ENCODE measurements at places on chromosomes 2 and 18.

- DNase-seq, result no peak
These were observed 317.3 kb upstream of the MGAT5 start for GRCh38 chr2:133936601-133937000.

DNA sequence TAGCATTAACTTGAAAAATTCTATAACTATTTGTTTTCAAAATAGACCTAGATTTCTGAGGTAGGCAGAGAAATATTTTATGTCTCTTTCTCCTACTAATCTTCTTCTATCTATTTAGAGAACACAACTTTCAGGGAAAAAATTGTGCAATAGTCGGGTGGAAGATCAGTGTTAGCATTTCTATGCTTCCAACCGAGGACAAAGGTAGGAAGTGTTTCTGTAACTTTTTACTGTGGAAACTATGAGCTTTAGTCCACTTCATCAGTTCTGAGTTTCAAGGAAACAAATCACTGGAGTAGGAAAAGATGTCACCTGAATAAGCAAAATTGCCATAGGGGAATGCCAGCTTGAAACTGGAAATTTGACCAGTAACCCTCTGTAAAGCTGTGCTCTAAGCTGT lies 207.7 kb upstream of the CTAGE1 start:
- no peak for DNase-seq

DNA sequence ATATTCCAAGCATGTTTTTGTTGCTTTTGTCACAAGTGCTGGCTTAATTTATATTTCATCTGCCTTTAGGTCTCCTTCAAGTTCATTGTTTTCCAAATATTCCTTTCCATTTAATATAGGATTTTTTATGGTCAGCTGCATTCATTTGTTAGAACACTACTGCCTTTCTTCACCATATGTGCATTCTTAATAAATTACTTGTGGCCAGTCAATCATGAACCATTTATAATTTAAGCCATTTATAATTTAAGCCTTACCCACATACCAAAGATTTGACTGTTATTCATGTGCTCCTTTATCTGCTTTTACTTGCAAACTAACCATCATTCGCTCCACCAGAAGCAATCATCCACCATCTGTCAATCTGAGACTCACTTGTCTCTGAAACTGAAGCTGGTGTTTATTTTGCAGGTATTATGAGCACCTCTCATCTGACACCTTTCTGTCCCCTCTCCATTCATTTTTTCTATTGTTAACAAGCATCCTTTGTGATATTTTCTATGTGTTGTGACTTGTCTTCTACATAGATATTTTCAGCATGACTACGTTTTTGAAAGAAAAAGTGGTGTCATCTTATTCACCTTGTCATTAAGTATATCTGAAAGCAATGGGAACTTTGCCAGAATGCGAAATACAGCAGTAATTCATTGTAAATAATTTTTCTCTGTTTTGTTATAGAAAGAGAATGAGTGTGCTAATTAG lies 786.8 kb downstream of the KCNJ3 start:
- no peak for DNase-seq

- DNase-seq, result no peak
These were observed 979.6 kb upstream of the CDH2 start for GRCh38 chr18:29156531-29156930.

GRCh38 chr2:108594132-108594981 lies 60.1 kb downstream of the LIMS1 start:
- peak; percentile 76 for DNase-seq

GRCh38 chr2:24853046-24853445 lies 59.8 kb downstream of the CENPO start:
- no peak for DNase-seq
